ENCODE measurements at places on chromosomes 1 and 21.

DNA sequence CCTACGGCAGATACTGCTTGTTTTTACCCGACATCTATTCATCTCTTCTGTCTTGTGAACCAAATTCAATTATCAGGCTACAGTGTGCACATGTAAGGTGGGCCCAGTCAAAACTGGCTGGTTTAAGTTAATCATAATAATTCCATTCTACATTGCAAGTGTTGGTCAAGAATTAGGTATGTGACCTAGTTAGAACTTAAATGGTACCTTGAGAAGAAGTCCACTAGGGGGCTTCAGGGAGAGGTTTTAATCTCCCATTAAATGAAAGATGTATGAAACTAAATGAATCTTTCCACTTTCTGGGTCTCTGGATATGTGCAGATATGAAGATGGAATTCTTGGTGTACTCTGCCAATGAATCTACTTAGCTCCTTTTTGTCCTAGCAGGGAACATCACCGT, 187.1 kb downstream of the CDC42BPA start:
- DNase-seq = no peak

DNA sequence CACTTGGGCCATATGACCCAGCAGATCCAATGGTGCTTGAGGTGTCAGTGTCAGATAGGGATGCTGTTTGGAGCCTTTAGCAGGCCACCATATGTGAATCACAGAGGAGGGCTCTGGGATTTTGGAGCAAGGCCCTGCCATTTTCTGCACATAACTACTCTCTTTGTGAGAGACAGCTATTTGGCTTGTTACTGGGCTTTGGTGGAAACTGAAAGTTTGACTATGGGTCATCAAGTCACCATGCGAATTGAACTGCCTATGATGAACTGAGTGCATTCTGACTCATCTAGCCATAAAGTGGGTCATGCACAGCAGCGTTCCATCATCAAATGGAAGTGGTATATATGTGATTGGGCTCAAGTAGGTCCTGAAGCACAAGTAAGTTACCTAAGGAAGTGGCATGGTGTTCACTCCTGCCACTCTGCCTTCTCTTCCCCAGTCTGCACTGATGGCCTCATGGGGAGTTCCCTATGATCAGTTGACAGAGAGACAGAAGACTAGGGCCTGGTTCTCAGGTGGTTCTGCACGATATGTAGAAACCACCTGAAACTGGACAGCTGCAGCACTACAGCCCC, 447.3 kb downstream of the AGBL4 start:
- no peak for DNase-seq

- DNase-seq = no peak
Measured at GRCh38 chr1:47969478-47969877, 27.7 kb downstream of the TRABD2B start.

DNA sequence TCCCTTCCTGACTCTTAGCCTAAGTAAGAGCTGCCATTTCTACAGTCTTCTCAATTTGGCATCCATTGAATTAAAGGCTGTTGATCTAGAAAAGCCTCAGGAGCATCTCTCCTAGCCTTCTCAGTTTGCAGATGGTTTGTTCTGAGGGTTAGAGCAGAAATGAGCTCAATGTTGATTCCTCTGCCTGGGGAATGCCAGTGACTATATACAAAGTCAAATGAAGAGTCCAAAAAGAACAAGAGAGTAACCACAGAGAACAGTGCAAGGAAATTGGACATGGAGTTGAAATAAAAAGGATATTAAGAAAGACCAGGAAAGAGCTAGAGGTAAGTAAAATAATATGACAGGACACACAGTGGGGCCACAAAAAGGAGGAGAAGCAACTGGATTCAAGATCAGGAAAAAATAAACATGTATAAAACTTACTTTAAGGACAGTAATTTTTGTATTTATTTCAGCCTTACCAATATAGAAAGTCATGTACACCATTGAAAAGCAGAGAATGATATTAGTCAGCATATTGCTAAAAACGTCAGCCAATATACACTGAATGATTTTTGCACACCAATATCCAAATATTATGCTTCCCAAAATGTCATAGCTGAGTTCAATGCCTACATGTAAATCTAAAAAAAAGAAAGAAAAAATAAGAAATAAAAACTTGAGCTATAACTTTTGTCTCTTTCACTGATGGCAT, 21.3 kb downstream of the SLC9C2 start:
- no peak for DNase-seq

DNA sequence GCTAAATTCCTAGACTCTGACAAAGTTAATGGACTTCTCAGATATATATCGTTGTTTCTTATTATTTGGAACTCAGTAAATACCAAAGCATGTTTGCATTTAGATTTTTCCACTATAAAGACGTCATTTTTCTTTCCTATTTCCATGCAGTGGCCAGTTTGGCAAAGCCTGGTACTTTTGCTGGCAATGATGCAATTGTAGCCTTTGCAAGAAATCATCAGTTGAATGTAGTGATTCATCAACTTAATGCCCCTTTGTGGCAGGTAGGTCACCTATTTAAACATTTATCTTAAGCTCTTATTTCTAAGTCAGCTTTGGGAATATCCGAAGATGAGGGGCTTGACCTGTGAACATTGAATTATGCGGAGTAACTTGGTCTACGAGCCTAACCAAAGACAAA, 12.0 kb downstream of the OTUD3 start:
- DNase-seq = no peak

- no peak for DNase-seq
Measured at GRCh38 chr1:25818569-25818968, 1.2 kb upstream of the MTFR1L start.

DNA sequence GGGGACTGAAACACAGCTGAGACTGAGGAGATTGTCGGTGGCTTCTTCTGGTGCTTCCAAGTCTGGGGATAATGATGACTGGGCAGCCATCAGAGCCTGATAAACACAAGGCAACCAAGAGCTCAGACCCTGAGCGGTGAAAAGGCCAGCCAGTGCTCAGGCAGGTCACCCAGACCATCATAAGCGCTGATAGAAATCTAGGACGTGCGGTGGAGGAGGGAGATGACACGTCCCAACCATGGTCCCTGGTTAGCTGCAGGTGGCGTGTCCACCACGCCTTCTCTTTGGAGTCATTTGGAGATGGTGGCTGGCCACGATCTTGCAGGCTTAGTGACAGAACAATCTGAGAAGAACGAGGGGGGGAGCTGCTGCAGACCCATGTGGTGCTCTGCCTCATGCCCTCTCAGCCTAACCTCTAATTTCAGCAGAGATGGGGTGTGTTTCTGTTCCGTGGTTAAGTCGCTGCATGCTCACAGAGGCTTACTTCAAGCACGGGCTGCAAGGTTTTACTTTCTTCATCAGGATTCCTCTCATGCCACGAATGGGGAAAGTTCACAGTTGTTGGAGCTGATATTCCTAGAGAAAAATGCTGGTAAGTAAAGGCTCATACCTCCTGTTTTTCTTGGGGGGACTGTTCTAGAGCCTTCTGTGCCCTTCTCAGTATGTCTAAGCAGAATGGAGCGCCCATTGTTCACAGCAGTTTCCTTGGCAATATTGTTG, 17.4 kb upstream of the IGSF5 start:
- DNase-seq = no peak

GRCh38 chr1:54577612-54578011, 29.6 kb downstream of the ACOT11 start:
- no peak for DNase-seq

GRCh38 chr1:11193376-11193775, 4.2 kb downstream of the ANGPTL7 start:
- DNase-seq = no peak

GRCh38 chr1:179794669-179795068, 51.6 kb downstream of the FAM163A start:
- no peak for DNase-seq

DNA sequence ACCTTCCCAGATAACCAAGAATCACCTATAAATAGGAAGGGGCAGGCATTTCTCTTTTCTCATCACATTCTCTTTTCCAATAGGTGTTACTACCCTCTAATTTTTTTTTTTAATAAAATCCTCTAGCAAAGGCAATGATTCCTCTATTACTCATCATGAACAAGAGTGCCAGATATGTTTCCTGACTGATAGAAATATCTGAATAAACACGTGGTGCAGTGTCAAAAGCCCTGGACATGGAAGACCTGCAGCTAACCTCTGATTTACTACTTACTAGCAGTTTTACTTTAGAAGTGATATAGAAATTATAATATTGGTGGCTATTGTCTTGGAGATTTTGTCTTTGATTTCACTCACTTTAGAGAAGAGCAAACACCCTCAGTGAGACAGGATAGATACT, 194.6 kb upstream of the SAMSN1 start:
- no peak for DNase-seq

DNA sequence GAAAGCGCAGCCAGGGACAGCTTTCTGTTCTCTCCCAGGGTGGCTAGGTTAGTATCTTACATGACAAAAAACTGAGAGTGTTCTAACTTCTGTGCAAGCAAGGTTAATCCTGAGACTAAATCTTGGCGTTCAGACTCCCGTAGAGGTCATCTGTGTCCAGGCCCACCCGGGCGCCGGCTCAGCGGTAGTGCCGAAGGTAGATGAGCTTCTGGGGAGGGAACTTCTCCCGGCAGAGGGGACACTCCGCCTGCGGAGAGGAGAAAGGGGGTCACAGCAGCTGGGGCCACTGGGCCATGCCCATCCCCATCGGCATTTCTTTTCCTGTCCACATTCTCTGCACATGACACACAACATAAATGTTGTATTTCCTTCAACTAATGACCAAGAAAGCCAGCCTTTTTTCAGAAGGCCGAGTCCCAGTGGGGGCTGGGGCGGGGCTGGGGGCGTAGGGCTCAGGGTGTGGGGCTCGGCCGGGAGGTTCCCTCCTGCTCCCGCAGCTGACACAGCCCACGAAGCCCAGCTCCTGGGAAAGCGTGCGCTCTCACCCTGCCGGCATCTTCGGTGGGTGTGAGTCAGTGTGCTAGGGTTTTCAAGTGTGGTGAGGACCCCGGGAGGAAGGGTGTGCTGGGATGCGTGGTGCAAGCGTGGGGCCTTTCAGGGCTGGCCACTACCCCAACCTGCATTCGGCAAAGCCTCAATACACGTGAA, 6.6 kb downstream of the PEX10 start:
- no peak for DNase-seq

DNA sequence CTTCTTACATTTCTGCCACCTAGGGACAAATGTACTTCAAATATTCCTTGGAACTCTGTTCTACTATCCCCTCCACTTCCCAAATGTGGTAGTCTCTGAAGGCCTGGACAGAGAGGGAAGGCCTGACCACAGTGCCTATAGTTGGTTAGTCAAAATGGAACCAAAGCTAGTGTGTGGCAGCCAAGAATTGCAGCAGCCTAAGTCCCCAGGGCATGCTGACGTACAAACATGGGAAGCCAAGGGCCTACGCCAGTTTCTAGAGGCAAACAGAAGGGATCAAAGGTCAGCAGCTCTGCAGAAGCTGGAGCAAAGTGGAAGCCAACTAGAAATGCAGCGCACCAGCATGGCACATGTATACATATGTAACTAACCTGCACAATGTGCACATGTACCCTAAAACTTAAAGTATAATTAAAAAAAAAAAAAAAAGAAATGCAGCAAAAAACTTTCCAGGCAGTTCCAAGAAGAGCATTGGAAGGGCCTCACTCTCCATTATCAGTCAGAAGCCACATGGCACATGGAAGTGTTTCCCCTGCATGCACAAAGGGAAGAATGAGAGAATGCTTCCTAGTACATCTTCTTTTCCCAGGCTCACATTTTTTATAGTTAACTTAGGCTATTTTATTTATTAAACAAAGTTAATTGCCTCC, 39.4 kb upstream of the GADD45A start:
- DNase-seq = no peak

- DNase-seq = no peak
Measured at GRCh38 chr1:234413990-234414389, 40.7 kb downstream of the COA6 start.

- DNase-seq = peak; percentile 53
Measured at GRCh38 chr1:119611701-119612113, 36.4 kb downstream of the ZNF697 start.

DNA sequence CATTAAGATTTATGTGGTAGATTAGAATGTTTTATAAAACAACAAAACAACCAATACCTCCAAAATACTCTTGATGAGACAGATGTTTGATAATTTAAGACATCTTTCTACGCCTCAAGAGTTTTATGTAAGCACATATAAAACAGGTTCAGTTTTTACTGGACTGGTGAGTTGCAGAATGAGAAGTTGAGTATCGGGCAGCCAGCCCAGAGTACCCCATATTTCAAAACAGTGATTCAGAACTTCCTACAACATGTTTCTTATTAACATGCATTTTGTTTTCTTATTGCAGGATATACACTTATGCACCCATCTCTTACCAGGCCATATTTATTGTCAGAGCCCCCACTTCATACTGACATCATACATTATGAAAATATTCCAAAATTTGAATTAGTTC, 91.4 kb upstream of the RAVER2 start:
- DNase-seq = no peak

GRCh38 chr1:43866201-43866600, 67.4 kb upstream of the ARTN start:
- no peak for DNase-seq

DNA sequence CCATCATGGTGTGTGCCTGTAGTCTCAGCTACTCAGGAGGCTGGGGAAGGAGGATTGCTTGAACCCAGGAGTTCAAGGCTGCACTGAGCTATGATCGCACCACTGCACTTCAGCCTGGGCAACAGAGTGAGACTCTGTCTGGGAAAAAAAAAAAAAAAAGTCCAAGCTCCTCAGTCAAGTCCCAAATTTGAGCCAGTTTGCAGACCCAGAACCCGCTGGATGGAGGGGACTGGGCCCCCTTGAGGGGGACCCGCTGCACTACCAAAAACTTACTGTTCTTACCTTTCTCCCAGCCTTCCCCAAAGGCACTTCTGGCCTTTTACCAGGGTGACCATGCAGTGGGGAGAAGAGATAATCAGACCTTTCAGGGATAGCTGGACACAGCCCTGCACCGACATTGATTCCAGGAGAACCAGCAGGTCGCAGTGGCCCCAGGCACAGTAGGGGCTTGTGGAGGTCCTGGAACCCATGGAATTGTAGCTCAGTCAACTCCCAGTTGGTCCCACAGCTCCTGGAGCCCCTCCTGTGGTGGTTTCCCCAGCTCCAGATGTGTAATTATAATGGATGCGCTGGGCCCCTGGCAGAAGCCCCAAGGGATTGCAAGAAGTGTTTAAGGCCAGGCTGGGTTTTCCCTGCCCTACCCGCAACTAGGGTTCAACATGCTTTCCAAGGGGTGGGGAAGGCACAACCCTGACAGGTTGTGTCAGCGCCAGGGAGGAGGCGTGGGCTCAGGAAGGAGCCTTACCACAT, 4.1 kb upstream of the WNT9A start:
- peak; percentile 28 for DNase-seq

DNA sequence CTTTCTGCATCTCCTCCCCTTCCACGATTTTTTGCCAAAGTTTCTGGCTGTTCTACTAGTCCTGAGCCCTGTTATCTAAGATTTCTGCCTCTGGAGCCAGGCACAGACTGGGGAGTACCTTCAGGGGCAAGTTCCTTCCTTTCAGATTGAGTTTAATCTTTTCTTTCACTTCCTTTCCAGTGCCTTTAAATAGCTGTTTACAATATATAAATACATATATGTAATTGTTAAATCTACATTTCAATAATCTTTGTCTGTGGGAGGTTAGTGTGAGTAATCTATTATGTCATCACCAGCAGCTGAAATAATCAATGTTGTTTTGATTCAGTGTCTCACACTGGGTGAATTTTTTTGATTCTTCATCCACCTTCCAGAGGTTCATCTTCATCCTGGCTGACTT, 31.8 kb downstream of the DIPK1A start:
- DNase-seq = no peak

All from CD8-positive, alpha-beta memory T cell (primary cell).